ENCODE measurements at places on chromosomes 16 and 17.

DNA sequence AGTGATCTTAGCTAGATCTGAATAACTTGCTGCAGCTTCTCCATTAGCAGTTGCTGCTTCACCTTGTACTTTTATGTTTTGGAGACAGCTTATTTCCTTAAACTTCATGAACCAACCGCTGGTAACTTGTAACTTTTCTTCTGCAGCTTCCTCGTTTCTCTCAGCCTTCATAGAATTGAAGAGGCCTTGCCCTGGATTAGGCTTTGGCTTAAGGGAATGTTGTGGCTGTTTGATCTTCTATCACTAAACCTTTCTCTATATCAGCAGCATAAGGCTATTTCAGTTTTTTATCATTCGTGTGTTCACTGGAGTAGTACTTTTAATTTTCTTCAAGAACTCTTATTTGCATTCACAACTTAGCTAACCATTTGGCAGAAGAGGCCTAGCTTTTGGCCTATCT is 21.5 kb upstream of the TMEM92 start:
- no peak for DNase-seq

DNA sequence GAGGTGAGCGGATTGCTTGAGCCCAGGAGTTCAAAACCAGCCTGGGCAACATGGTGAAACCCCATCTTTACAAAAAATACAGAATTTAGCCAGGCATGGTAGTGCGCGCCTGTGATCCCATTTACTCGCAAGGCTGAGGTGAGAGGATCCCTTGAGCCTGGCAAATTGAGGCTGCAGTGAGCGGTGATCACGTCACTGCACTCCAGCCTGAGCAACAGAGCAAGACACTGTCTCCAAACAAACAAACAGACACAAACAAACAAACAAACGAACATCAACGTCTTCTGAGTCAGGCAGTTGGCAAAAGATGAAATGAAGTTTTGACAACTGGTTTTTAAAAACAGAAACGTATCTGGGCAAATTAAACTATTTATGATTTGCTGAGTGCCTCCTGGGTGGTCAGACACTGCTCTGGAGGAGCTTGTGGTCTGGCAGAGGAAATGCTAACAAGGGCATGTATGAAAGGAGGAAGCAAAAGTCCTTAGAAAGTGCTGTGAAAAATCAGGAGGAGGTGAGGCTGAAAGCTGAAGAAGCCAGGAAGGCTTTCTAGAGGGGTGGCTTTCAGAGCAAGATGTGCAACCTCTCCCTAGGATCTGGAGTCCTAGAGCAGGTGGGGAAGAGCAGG is 10.2 kb upstream of the KRT20 start:
- DNase-seq, result no peak

DNA sequence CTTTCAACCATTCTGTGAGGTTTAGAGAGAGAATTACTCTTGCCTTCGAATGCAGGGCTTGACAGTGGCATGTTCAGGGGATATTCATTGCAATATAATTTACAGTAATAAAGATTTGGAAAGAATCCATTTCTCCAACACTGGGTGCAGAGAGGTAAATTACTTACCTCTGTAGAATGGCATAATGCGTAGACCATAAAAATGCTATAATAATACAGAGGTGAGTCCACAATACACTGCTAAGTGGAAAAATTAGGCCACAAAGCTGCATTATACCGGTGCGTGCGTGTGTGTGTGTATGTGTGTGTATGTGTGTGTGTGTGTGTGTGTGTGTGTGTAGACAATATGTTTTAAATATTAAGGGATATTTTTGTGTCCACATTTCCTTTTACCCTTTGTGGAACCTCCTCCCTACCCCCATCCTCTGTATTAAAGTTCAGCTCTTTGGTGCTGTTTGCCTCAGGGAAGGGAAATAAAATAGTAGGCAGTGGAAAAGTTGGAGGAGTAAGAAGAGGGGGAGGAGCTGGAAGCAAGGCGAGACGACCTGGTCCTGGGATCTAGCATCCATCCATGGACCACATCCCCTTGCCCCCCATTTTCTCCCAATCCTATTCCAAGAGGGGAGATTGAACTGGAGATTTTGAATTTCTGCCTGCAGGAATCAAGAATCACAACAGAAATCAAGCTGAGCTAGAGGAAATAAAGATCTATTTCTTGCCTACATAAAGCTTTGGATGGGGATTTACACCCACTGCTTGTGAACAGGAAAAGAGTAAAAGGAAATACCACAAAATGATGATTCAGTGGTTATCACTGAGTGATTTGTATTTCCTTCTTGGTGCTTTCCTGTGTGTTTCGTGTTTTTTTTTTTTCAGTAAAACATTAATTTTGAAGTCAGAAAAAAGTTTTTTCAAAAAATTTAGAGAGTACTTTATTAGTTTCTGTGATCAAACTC is 124.8 kb downstream of the RGS9 start:
- DNase-seq, result no peak

DNA sequence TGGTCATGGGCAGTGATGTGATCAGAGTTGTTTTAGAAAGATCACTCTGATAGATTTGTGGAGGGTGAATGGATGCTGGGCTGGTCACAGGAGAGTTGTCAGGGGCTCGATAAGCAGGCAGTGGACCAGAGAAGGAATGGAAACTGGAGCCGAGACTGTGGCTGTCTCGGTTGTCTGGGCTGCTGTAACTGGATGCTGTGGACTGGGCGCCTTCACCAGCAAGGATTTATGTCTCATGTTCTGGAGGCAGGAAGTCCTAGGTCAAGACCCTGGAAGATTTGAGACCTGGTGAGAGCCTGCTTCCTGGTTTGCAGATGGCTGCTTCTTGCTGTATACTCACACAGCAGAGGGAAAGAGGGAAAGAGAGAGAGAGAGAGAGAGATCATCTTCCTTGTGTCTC is 203.6 kb downstream of the HS3ST4 start:
- no peak for DNase-seq

- no peak for DNase-seq
Observed at GRCh38 chr16:11572301-11572995, 14.3 kb downstream of the LITAF start.

- DNase-seq, result no peak
Observed at GRCh38 chr17:5405400-5405799, 14.1 kb downstream of the NUP88 start.

DNA sequence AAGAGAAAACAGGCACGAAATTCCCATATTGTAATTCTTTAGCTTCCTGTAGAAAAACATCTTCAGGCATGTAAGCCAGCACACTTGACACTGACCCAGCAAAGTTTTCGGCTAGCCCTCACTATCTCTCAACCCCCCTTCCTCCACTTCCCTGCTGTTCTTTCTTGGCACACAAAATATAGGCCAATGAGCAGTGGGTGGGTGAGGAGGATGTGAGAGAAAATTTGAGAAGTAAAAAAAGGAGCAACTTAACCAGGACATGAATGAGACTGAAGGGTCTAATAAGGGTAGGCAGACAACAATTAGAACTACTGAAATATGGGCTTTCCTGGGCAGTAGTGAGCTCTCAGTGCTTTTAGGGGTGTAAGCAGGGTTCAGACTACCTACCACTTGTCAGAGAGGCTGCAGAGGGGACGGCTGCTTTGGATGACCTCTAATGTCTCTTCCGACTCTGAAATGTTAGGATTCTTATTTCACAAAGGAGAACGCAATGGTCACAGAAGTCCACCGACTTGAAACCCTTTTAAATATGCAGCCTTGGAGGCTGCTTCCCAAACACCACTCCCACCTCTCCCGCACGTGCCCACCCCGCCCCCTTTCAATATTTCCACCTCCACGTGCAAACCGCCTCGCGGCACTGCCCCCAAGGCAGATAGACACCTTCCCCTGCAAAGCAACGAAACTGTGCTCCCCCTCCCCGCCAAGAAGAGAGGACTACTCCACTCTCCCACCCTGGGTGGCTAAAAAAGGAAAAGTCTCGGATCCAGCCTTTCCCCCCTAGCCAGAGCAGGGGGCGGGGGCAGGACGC is 889 bp downstream of the MBTD1 start:
- DNase-seq, result no peak

DNA sequence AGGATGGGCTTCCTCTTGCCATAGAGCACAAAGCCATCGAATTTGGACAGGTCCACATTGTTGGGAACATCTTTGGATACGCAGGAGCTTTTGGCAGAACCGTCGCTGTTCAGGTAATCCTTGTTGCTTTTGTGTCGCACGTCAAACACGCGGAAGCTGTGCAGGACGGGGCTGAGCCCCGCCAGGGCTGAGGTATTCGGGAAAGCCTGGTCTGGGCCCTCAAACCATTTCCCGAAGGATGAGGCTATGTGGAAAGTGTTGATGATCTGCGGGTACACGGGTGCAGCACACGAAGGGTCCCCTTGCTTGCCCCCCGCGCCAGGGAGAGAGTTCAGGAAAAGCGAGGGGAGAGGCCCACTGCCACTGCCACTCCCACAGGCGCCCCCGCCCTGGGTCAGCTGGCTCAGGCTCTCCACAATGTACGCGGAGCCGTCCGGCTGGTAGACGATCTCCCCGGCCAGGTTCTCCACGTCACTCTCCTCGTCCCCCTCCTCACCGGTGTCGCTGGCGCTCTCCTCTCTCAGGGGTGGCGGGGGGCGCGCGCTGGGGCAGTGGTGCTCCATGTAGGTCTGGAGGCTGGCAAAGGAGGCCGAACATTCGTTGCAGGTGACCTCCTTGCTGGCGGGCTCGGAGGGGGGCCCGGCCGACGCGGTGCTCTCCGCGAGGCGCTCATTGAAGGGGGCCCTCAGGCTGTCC is 88.5 kb downstream of the ZFHX3 start:
- no peak for DNase-seq

GRCh38 chr16:89588413-89589109 is 13.0 kb downstream of the CPNE7 start:
- DNase-seq, result no peak

DNA sequence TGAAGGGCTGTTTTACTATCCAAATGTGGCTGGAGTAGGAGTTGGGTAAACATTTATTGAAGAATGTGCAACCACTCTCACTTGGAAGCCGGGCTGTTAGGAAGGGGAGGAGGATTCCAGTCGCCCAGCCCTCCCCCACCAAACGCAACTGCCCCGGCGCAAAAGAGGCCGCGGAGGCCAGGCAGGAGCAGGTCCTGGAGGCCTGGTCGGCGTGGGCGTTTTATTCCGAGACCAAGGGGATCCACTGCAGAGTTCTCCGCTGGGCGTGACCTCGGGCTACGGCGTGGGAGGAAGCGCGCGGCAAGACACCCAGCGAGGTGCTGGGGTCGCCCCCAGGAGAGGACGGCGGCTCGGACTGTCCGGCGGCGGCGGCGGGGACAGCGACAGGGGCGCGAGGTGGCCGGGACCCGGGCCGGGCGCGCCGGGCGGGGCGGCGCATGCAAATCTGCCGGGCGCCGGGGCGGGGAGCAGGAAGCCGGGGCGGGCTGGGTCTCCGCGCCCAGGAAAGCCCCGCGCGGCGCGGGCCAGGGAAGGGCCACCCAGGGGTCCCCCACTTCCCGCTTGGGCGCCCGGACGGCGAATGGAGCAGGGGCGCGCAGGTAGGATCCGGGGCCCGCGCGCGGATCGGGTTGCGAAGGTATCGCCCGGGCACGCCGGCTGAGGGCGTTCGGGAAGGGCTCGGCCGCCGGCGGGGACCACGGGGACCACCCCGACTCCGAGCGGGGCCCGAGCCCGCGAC is at the start of gene IL4R:
Gene IL4R, plus strand, starts transcription at position 553 of the 739 bp plus-strand sequence. CDS start 26,230 bp downstream, outside the sequence.
- peak; percentile 35 for DNase-seq

- DNase-seq, result no peak
Observed at GRCh38 chr16:86321491-86321890, 188.8 kb upstream of the FOXF1 start.

DNA sequence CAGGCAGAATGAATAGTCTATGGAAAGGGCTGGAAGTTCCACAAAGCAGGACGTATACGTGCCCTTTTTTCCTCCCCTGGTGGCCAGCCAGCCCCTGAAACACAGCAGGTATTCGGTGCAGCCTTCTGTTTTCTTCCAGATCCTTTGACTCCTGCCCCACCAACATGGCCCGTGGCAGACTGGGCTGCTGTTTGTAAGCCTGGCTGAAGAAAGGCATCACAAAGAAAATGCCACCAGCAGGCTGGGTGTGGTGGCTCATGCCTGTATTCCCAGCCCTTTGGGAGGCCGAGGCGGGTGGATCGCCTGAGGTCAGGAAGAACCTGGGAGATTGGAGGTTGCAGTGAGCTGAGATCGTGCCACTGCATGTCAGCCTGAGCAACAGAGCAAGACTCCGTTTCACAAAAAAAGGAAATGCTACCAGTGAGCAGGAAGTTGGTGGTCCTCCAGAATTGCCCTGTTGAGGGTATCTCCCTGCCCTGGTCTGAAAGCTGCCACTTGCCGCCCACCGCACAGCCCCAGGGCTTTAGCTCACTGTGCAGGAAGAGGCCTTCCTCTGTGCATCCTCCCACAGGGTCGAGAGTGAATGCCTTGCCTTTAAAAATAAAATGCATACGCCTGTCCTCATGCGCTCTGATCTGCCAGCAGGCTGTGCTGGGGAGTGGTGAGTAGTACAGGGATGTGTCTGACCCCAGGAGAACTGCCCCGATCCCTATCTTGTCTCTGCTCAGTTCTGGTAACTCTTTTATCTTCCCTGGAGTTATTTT is 587.7 kb downstream of the MAF start:
- DNase-seq, result no peak

DNA sequence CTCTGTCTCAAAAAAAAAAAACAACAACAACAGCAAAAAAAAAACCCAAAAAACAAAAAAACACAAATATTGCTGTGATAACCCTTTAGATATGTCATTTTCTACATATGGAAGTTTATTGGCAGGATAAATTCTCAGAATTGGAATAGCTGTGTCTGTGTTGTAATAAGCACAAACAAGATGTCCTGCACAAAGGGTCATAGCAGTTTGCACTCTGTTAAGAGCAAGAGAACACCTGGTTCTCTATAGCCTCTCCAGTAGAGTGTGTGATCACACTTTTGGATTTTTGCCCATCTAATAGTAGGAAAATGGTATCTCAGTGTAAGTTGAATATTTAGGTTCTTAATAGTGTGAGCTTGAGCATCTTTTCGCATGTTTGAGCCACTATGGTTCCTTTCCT is 60.4 kb downstream of the USP43 start:
- DNase-seq, result no peak

Data from stimulated activated CD4-positive, alpha-beta T cell treated with anti-CD3 and anti-CD28 coated beads, TNF-alpha, amount 100 ng/mL, for 1 hour (primary cell).